T-helper 17 cell (primary cell): ENCODE measurements at places on chromosomes 7 and 10. TPM values are rescaled to one million over a fixed set of nuclear protein-coding genes. Genes with fewer than 3 reads are reported as not detected.

DNA sequence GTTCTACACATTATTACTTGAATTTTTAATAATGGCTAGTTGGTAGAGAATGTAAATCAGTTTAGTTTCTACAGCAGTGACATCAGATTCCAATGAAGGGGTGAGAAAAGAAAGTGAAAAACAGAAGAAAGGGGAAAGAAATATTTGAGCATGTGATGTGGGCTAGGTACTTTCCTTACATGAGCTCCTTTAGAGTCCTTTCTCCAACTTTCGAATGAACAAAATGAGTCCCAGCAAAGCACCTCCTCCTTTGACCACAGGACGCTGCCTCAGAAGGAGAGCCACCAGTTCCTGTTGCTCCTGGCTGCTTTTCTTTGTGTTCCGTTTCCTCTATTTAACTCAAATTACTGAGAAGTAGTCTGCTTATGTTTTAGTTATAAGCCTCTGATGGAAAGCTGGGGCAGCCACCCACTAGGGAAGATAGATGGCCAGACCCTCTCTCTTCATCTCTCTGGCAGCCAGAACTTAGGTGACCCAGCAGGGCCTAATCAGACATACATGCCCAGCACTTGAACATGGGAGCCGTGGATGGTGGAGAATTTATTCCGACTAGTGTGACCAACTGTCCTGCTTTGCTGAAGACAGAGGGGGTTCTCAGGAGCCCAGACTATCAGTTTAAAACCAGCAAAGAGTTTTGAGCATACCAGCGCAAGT, 82.4 kb upstream of the NME8 start:
- H3K36me3 ChIP-seq, result no peaks in the 10 kb centered on the region
- peaks cover 5% of the 10 kb centered on the region for H3K27me3 ChIP-seq
- H3K4me3 ChIP-seq, result no peak overlapping the region

DNA sequence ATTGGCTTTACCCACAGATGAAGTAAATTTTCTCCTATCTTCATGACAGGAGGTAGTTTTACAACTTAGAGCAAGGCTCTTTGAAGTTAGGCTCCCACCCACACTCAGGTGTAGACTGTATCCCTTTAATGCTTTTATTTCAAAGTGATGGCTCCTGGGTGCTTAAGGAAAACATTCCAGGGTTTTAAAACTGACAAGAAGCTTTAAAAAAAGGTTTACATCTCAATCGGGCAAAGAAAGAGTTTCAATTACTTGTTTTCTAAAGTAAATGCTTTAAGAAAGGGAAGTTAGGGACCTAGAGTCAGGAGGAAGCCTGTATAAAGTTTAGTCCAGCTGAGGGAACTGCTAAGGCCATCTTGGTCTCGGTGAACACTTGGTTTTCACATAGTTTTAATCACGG, 1153.8 kb upstream of the C7orf33 start:
- no peaks in the 10 kb centered on the region for H3K27me3 ChIP-seq
- no peak overlapping the region for H3K4me3 ChIP-seq
- H3K36me3 ChIP-seq, result no peaks in the 10 kb centered on the region
- no peaks in the 10 kb centered on the region for H3K4me1 ChIP-seq

DNA sequence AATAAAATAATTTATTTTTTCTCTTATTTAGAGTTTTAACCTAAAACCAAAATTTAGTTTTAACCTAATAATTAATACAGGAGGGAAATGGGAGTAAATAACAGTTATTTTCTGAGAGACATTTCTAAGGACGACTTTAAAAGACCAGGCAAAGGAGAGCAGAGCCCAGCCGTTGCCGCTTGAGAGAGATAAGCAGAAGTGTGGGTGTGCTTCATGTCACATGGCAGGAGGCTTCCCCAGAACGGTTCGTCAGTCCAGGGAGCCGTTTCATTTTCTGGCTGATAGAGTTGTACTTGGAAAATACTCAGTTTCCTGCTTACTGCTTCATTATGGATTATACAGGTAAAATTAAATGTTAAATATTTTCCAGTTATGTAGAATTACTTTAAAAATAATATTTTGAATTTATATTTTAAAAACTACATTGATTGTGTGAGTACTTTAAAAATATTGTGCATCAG, 61.4 kb downstream of the ST7 start:
- H3K4me1 ChIP-seq, result peaks cover 37% of the 10 kb centered on the region
- H3K27ac ChIP-seq, result no peak overlapping the region
- no peak for DNase-seq
- H3K4me3 ChIP-seq, result no peak overlapping the region

DNA sequence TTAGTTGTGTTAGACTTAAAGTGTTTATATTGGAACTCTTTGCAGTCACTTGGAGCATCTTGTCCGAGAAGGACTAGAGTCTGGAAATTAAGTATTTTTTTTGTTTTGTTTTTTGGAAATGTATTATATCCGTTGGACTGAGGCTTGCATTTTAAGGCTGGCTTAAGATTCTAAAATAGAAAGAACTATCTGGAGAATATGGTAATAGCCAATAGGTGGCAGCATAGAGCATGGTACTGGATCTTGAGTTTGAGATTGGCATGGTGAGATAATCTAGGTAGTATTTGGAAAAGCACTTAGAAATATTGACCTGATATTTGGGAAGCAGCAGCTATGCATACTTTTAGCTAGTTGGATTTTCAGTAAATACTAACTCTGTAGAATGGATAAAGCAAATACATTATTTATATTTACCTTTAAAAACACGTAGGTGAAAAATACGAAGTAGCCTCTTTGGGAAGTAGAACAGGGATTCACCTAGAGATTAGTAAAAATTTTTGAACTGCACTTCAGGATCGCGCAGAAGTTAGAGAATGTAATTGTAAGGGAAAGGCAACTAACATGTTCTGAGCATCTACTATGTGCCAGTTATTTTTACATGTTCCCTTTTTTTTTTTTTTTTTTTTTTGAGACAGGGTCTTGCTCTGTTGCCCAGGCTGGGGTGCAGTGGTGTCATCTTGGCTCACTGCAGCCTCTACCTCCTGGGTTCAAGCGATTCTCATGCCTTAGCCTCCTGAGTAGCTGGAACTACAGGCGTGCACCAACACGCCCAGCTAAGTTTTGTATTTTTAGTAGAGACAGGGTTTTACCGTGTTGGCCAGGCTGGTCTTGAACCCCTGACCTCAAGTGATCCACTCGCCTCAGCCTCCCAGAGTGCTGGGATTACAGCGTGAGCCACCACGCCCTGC, 78.6 kb downstream of the LCOR start:
- no peak overlapping the region for H3K4me3 ChIP-seq
- peak overlapping the region; percentile 47 for H3K27ac ChIP-seq
- DNase-seq, result no peak
- peaks cover 8% of the 10 kb centered on the region for H3K36me3 ChIP-seq

The LRRTM3 gene
- total RNA-seq, result not detected

DNA sequence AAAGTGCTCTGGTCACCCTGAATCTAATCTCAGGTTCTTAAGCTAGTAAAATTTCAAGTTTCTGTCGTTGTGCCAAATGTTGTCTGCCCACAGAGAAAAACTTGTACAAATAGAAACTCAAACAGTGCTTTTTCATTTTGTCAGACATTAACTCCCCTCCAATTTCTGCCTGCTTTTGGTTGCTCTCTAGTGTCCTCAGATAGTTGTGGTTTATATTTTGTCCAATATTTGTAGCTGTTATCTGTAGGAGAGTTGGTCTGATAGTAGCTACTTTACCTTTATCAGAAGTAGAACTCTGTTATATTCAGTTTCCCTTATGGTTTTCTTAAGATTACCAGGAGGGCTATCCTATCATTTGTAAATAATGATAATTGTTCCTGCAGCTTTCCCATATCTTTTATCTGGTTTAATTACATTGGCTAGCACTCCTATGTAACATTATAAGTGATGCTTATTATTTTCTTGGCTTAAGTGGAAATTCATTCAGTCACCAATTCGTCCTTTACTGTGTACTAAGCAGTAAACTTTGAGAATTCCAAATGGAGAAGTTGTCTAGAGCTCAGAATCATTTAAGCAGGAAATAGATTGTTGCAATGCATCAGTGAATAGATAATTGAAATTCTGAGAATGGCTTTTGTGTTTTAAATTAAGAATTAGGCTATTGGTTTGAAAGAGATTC, 91.0 kb downstream of the ANKIB1 start:
- H3K4me1 ChIP-seq, result peaks cover 9% of the 10 kb centered on the region
- no peak for DNase-seq
- no peak overlapping the region for H3K27ac ChIP-seq

DNA sequence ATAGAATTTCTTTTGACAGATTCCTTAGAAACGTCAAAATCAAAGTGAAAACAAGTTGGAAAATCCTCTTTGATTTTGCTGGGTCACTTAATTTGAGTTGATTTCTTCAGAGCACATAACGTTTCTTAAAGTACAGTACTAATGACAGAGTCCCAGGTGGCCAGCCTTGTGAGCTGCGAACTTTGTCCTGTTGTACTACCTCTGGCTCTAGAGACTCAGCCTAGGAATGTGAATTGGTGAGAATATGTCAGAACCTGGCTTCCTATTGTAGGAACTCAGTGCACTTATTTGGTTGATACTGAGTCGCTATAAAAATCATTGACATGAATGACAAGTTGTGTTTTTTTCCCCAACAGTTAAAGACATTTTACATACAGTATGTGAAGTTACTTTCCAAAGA, 20.2 kb downstream of the SDK1 start:
- peaks cover 3% of the 10 kb centered on the region for H3K36me3 ChIP-seq
- H3K27me3 ChIP-seq, result peaks cover 26% of the 10 kb centered on the region
- H3K4me3 ChIP-seq, result no peak overlapping the region
